OCI-M1 (cell line): ENCODE measurements at places on chromosomes 11 and 22.
A peak's percentile ranks its signal among the peaks of the same experiment; 100 is the strongest.

- peak; percentile 71 for DNase-seq
Observed at GRCh38 chr22:41285441-41285819, 557 bp downstream of the RANGAP1 start.

GRCh38 chr22:18070556-18071306, 7.1 kb upstream of the PEX26 start:
- DNase-seq: no peak

DNA sequence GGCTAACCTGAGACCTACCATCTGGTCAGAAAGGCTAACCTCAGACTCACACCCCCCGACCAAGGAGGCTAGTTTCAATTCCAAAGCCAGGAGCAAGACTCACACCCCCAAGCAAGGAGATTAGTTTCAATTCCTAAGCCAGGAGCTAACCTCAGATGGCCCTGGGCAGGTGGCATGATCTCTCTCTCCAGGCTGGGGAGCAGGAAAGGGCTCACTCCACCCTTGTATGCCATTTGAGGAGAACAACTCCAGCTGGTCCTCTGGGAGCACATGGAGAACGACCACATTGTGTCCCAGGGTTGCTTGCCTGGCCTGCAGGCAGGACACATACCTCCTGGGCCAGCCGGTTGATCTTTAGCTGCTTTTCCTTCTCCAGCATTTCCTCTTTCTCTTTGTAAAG, 32.6 kb downstream of the USH1C start:
- no peak for DNase-seq

DNA sequence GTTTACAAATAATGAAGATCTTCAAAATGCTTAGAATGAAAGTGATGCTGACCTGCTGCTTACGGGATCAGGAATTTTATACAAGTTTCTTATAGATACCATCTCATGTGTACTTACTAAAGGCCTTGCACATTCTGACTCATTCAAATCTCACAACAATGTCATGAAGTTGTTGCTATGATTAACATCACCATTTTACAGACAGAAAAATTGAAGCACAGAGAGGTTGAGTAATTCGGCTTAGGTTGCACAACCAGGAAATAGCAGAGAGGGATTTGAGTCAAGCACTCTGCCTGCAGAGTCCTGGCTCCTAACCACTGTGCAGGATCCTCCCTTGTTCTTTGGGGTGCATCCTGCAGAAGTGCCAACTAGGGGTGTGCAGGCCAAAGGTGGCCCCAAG, 471.9 kb downstream of the MIAT start:
- no peak for DNase-seq

GRCh38 chr11:129825380-129825779, 9.7 kb downstream of the TMEM45B start:
- DNase-seq: peak; percentile 83

- peak; percentile 76 for DNase-seq
Observed at GRCh38 chr22:31556627-31557203, 60.4 kb downstream of the SFI1 start.

DNA sequence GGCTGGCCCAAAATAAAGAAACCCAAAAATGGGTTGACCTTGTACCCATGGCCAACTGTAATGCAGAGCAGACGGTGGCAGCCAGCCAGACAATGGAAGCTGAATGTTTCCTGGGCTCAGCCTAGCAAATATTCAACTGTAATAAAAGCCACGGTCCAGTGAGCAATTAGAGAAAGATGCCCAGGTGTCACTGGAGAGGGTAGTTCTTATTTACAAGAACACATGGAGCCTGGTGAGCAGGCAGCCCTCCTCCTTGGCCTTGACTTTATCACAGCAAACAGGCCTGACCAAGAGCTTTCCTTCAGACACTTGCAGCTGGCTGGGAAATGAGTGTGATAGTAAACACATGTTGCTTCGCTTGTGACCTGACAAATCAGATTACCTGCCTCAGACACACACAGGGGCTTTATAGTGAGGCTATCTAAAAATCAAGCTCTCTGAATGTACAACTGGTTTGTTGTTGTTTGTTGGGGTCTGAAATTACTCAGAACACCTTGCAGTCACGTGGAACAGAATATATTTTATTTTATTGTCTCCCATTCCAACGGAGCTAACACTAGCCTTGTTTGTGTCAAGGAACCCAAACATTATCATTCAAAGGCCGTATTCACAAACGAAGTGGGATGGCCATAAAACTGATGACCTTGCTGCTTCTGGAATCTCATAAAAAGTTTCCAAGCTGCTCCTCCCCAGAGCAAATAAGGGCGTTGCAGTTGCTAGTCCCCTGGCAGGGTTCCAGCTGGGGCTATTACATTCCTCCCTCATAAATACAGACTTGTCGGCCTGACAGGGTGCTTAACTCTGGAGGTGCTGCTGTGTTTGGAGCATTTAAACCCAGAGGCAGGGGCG, 161.1 kb downstream of the BBOX1 start:
- peak; percentile 52 for DNase-seq

- DNase-seq: no peak
Observed at GRCh38 chr11:132125988-132126871, 755.8 kb downstream of the NTM start.

GRCh38 chr11:81218440-81218839, 1515.2 kb downstream of the FAM181B start:
- DNase-seq: no peak

DNA sequence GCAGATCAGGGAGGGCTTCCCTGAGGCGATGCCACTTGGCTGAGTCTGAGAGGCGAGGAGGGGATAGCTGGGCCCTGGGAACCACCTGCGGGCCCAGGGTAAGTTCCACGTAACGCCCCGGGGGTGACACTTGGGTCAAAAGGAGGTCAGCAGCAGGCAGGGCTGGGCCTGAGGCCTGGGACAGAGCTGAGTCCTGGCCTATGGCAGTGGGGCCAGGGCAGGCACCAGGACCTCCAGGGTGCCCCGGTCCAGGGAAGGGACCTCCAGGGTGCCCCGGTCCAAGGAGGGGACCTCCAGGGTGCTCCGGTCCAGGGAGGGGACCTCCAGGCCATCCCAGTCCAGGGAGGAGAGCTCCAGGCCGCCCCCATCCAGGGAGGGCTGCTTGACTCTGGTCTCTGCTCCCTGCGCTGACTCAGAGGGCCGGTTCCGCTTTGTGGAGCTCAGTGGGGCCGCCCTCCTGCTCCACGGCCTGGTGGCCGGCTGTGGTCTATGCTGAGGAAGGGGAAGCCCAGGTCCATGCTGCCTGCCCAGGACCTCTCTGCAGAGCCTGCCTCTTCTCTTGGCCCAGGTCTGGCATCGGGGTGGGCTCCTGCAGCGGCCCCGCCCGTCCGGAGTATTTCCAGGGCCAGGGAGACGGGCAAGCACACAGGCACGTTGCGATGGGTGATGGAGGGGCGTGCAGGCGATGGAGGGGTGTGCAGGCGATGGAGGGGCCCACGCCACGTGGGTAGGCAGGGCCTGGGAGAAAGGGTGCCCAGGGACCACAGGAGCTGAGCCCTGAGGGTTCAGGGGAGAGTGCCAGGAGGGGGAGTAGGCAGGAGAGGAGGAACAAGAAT, 19.5 kb upstream of the WNT7B start:
- peak; percentile 29 for DNase-seq

DNA sequence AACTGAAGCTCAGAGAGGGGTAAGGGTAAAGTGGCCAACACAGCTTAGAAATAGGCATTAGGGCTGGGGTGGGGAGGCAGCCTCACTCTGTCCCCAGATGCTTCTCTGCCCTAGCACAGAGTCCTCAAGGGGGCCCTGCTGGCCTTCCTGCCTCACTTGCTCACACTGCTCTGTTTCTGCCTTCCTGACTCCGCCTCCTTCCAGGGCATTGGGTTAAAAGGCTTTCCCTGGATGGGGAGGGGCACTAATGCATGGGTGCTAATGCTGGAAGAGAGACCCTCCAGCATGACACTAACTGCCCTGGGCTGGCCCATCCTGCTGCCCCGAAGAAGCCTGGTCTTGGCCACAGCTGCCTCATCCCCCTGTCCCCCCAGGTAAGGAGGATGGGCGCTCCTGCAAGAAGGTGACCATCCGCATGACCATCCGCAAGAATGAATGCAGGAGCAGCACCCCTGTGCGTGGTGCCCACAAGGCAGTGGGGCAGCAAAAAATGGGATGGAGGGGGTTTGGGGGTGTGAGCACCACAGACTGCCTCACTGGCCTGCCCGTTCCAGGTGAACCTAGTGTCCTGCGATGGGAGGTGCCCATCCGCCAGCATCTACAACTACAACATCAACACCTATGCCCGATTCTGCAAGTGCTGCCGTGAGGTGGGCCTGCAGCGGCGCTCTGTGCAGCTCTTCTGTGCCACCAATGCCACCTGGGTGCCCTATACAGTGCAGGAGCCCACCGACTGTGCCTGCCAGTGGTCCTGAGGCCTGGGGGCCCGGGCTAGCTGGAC, 74.0 kb upstream of the MYOD1 start:
- DNase-seq: no peak

DNA sequence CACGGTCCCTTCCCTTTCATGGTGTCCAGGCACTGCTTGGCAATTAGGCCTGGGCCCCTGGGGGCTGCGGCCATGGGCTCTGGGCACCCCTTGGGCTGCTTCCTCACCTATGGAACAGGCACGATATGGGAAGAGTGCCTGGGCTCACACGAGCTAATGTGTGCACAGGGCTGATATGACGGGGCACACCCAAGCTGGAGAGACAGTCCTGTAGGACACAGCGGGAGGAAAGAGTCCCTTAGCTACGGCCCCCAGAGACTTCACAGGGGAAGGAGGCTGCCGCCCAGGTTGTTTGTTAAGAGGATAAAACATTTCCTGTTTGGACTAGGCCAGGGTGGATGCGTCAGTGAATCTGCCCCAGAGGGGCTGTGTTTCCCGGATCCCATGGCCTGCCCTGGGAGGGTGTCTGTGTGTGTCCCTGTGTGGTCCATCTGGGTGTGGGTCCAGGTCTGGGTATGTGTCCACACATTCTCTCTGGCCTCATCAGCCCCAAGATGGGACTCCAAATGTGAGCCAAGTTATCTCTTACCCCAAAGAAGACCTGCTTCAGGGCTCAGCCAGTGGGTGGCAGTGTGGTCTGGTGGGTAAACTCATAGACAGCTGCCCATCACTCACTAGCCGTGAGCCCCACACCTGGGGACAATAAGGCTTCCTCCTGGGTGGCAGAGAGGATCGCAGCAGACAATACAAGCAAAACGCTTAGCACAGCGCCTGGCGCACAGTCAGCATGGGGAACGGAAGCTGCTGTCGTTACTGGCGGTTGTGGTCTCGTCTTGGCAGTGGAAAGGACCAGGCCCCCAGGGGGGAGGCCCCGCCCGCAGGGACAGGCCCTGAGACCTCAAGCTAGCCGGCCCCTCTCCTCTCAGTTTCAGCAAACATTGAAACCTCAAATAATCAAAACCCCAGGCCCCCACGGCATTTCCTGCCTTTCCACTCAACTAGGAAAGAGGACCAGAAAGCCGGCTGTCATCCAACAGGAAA, 3.2 kb upstream of the EMID1 start:
- peak; percentile 73 for DNase-seq

DNA sequence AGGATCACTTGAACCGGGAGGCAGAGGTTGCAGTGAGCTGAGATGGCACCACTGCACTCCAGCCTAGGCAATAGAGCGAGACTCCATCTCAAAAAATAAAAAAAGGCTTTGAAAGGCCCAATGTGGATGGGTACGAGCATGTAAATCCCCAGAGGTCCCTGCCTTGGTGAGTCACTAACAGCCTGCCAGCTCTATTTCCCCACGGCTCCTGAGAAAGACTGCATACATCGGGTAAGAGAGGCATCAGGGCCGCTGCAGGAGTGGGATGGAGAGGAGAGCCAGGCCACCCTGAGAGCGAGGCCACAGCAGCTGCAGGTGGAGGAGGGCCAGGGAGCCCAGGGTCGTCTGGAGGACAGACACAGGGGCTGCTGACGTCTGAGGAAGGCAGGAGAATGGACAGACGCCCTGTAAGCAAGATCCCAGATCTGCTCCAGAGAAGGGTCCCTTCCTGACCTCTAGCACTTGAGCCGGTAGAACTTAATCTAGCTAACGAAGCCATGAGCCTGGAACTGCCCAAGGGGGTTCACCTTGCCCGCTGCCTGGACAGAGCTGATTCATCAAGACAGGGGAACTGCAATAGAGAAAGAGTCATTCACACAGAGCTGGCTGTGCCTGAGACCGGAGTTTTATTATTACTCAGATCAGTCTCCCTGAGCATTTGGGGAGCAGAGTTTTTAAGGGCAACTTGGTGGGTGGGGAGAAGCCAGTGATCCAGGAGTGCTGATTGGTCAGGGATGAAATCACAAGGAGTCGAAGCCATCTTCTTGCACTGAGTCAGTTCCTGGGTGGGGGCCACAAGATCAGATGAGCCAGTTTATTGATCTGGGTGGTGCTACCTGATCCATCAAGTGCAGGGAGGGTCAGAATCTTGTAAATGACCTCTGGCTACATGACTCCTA, 5.1 kb upstream of the KRTAP5-9 start:
- no peak for DNase-seq

- DNase-seq: no peak
Observed at GRCh38 chr11:118916842-118917388, 8.8 kb downstream of the BCL9L start.

DNA sequence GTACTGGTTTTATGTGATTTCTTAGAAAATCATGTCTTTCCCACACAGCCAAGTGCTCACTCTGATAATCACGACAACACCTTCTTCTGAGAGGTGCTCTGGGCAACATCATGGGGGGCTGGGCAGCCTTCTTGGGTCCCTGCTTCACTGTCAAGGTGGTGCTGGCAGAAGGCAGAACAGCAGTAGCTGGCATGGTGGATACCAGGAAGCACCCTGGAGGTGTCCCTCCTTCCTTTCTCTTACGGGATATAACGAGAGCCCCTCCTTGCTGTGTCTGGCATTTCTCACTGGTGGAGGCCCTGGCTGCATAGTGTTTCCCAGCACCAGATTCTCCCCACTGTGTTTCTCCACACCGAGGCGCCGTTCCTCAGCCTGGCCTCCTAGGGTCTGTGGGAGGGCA, 60.9 kb downstream of the SCN3B start:
- DNase-seq: no peak

GRCh38 chr22:47448231-47449223, 686.1 kb downstream of the TBC1D22A start:
- DNase-seq: no peak

DNA sequence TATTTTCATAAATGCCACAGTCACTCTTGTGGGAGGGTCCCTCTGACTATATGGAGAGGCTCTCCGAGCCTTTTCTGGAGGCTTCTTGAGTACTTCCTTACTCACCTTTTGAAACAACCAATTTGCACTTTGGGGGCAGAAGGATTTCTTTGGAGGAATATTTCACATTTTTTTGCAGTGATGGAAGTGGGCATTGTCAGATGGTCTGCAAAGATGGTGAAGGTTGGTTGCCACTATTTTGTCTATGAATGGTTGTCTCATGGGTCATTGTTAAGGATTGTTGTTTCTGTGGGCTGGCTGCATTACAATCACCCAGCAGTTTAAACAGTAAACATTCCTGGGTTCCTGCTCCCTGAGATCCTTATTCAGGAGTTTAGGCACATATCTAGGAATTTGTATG, 388.2 kb downstream of the TMEM135 start:
- no peak for DNase-seq

- no peak for DNase-seq
Observed at GRCh38 chr11:70036971-70037882, 40.9 kb upstream of the ANO1 start.

- peak; percentile 93 for DNase-seq
Observed at GRCh38 chr11:118010738-118011461, 24.7 kb downstream of the IL10RA start.

DNA sequence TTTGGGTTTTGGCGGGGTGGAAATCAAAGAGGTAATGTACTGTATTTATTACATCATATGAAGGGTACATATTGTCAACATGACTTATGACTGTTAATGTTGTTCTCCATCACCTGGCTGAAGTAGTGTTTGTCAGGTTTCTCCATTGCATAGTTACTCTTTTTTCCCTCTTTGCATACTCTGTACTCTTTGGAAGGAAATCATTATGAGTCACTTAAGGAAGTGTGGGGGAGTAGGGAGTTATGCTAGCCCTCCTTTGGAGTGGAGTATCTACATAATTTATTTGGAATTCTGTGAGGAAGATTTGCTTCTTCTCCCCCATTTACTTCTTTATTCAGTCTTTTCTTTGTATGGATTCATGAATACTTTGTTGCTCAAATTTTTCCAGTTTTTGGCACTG, 3.6 kb upstream of the PGR start:
- DNase-seq: no peak
